ENCODE measurements at places on chromosomes 5 and 9.

DNA sequence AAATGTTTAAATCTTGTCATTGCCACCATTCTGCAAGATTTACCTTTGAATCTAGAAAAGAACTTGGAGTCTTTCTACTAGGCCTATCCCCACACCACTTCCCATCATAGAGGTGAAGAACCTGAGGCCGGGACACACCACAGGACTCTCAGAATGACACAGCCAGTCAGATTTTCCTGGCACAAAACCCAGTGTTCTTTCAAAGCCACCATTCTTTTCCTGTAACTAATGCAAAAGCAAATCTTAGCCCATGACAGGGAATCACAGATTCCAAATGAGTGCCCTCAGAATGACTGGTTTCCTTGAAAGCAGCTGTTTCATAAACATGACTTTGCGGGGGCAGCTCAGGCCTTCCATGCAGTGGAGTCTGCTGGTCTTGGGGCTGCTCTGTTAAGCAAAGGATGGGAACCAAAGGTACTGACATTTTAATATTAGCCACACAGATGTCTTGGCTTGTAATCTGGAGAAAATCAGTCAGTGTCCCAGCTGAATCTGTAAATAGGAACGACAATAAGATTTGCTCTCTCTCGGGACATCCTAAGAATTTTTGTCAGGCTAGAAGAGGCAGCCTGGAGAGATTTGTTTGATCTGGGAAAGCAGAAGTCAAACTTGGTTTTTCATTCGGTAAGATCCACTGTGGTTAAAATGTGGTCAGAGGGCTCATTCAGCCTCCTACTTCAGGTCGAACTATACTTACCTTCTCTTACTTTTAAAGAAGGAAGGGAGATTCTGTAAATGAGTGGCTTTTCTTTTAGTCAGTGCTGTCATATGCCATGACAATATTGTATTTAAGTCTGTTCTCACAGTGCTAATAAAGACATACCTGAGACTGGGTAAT lies 115.1 kb downstream of the PALM2AKAP2 start:
- DNase-seq = no peak

- no peak for DNase-seq
Observed at GRCh38 chr9:7656636-7657035, 142.9 kb downstream of the DMAC1 start.

DNA sequence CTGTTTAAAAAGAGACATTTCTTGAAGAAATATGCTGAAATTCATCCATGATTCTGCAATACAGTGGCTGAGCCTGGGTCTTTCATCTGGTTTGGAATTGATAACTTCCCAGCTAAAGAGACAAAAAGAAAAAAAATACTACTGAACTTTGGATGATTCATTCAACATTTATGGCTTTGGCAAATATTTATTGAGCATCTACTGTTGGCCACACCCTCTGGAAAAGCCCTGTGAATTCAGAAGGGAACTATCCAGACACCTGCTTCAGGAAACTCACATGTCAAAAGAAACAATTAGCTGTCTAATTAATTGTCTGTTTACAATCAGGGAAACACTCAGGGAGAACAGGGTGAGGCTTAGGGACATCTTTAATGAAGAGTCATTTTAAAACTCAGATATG lies 17.8 kb upstream of the ZNF622 start:
- no peak for DNase-seq

GRCh38 chr9:129722913-129723312 lies 29.9 kb downstream of the PTGES start:
- DNase-seq = no peak

Measured in vagina (tissue), 2 donors.